Mammary epithelial cell (primary cell): ENCODE measurements at places on chromosomes 5 and 9. TPM values are rescaled to one million over a fixed set of nuclear protein-coding genes. Genes with fewer than 3 reads are reported as not detected.

SPATA31C1 gene
- not detected for polyA plus RNA-seq

RABGAP1 gene
- 20.1 TPM for polyA plus RNA-seq

DNA sequence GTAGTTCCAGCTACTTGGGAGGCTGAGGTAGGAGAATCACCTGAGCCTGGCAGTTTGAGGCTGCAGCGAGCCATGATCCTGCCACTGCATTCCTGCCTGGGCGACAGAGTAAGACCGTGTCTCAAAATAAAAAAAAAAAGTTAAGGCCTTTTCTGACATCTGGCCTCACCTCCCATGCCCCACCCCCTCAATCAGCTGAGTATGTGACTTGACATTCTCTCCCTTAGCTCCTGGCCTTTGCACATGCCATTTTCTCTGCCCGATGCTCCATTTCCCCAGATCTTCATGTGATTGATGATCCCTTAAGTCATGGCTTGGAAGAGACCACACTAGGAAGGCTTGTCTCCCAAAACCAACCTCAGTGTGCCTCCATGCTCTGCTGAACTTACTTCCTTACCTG is 17.7 kb upstream of the TCOF1 start:
- DNase-seq = no peak

ADAMTSL1 gene
- 2.1 TPM for polyA plus RNA-seq

ENTPD8 gene
- 0.02 TPM for polyA plus RNA-seq
